Placental epithelial cell (primary cell): ENCODE measurements at places on chromosomes 11 and 22. TPM values are rescaled to one million over a fixed set of nuclear protein-coding genes. Genes with fewer than 3 reads are reported as not detected.

The ELF5 gene
- not detected in 2 replicates for total RNA-seq

The AP2A2 gene
- total RNA-seq = 73.9 and 81.3 TPM in 2 replicates

The FOLH1 gene
- not detected in 2 replicates for total RNA-seq

The TCF20 gene
- total RNA-seq = 26.7 and 37.1 TPM in 2 replicates

The FGF3 gene
- total RNA-seq = not detected in 2 replicates

The P2RY2 gene
- 9.0 and 16.3 TPM in 2 replicates for total RNA-seq

The RCOR2 gene
- total RNA-seq = 2.9 and 4.3 TPM in 2 replicates

The ZNRF3 gene
- total RNA-seq = 4.7 and 5.9 TPM in 2 replicates

The PATE2 gene
- not detected in 2 replicates for total RNA-seq

The SPON1 gene
- under 0.01 TPM in 2 replicates for total RNA-seq

The OR8A1 gene
- not detected in 2 replicates for total RNA-seq

The LPXN gene
- 3.8 and 5.9 TPM in 2 replicates for total RNA-seq

The C11orf87 gene
- not detected in 2 replicates for total RNA-seq

The HTR3B gene
- not detected in 2 replicates for total RNA-seq

The MPZL3 gene
- total RNA-seq = 35.3 and 61.1 TPM in 2 replicates

The CHST1 gene
- not detected in 2 replicates for total RNA-seq

The AQP11 gene
- 0.39 and 1.1 TPM in 2 replicates for total RNA-seq

The GAB2 gene
- total RNA-seq = 5.5 and 7.0 TPM in 2 replicates

The VWCE gene
- total RNA-seq = 0.39 and 0.65 TPM in 2 replicates

The UBASH3B gene
- 59.7 and 207 TPM in 2 replicates for total RNA-seq

The OR52W1 gene
- total RNA-seq = not detected in 2 replicates

The ARHGAP42 gene
- total RNA-seq = 10.2 and 16.1 TPM in 2 replicates

The ANO5 gene
- total RNA-seq = not detected in 2 replicates

The C22orf15 gene
- total RNA-seq = 0.39 and 0.54 TPM in 2 replicates

The SHANK3 gene
- 1.2 and 1.4 TPM in 2 replicates for total RNA-seq

The GDPD4 gene
- not detected in 2 replicates for total RNA-seq

The PEX26 gene
- 9.0 and 32.5 TPM in 2 replicates for total RNA-seq

The TMPRSS6 gene
- under 0.01 and 0.11 TPM in 2 replicates for total RNA-seq

The DDI1 gene
- total RNA-seq = not detected in 2 replicates

The TNKS1BP1 gene
- total RNA-seq = 138 and 190 TPM in 2 replicates

The ZDHHC24 gene
- 10.2 and 14.0 TPM in 2 replicates for total RNA-seq

The TP53AIP1 gene
- 0.33 and 0.39 TPM in 2 replicates for total RNA-seq

The MRGPRF gene
- total RNA-seq = 3.7 and 5.1 TPM in 2 replicates

The SMIM35 gene
- not detected in 2 replicates for total RNA-seq

The RAB3IL1 gene
- 0.79 TPM in 1 of 2 replicates, not detected in the other for total RNA-seq

The MS4A1 gene
- total RNA-seq = not detected in 2 replicates

The MYBPC3 gene
- total RNA-seq = not detected in 2 replicates

The ZBTB16 gene
- 90.4 and 137 TPM in 2 replicates for total RNA-seq

The SCN3B gene
- under 0.01 and 0.76 TPM in 2 replicates for total RNA-seq

The PNPLA3 gene
- total RNA-seq = 0.39 and 0.98 TPM in 2 replicates

The MMP11 gene
- 3.7 and 5.9 TPM in 2 replicates for total RNA-seq

The MN1 gene
- 27.9 and 32.0 TPM in 2 replicates for total RNA-seq

The SLC17A6 gene
- not detected in 2 replicates for total RNA-seq

The MFRP gene
- total RNA-seq = not detected in 2 replicates

The KLHDC7B gene
- 0.11 and 0.79 TPM in 2 replicates for total RNA-seq
